ENCODE measurements at places on chromosomes 12 and 14.

DNA sequence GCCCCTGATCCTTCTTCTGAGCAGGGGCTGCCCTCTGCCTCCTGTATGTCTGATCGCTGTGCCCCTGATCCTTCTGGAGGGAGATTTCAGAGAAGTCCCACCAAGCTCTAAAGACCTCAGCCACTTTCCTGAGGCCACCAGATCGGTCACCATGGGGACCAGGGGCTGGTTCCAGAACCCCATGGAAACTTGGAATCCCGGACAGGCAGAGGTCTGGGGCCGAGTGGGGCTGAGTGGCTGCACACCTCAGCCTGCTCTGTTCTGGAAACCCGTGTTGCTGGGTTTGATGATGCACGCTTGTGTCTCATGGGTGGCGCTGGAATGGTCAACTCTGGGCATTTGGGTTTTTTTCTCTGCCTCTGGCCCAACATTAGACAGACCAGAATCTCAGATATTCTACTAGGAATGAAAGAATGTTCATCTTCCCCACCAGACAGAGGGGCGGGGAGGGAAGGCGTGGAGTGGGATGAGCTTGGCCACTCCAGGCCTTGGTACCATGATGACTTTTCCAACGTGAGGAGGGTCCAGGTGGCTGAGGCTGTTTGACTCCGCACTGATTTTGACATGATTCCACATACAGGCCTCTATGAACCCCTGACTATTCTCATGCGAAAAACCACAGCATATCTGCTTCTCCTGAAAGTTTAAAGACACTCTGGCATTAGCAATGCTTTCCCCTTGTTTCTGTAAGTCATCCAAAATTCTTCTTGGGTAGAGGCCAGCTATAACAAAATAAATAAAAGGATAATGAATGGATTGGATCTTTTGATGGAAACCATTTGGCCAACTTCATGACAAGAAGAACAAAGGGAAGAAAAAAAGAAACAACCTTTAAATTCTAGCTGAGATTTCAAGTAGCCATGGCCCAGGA is 114.5 kb downstream of the ADGRD1 start:
- DNase-seq: no peak

GRCh38 chr12:40225337-40225983 is 663 bp downstream of the LRRK2 start:
- no peak for DNase-seq

GRCh38 chr12:1826867-1827705 is 6.7 kb downstream of the LRTM2 start:
- DNase-seq: no peak

GRCh38 chr12:91093341-91093740 is 18.0 kb downstream of the LUM start:
- DNase-seq: no peak

Data from stimulated activated CD4-positive, alpha-beta T cell treated with anti-CD3 and anti-CD28 coated beads, Interleukin-1b, Interleukin-23, amount 100 ng/mL, for 4 hours (primary cell).